ENCODE measurements at places on chromosomes 4 and X. TPM values are rescaled to one million over a fixed set of nuclear protein-coding genes. Genes with fewer than 3 reads are reported as not detected.

Gene TLL1
- total RNA-seq: 1.0 TPM

GRCh38 chr4:143531380-143531779 lies 17.9 kb downstream of the SMARCA5 start:
- H3K27ac ChIP-seq: no peak overlapping the region
- no peak overlapping the region for H3K4me3 ChIP-seq
- peaks cover 16% of the 10 kb centered on the region for H3K4me1 ChIP-seq
- H3K36me3 ChIP-seq: peaks cover 97% of the 10 kb centered on the region
- DNase-seq: no peak

GRCh38 chr4:28890949-28891775 lies 1829.0 kb upstream of the PCDH7 start:
- DNase-seq: no peak
- no peak overlapping the region for H3K4me3 ChIP-seq
- H3K27me3 ChIP-seq: no peaks in the 10 kb centered on the region
- H3K36me3 ChIP-seq: no peaks in the 10 kb centered on the region

GRCh38 chr4:125323654-125324053 lies 8.9 kb downstream of the FAT4 start:
- no peak for DNase-seq
- no peaks in the 10 kb centered on the region for H3K27me3 ChIP-seq
- peak overlapping the region; percentile 53 for H3K4me3 ChIP-seq
- H3K27ac ChIP-seq: peak overlapping the region; percentile 63

- H3K4me3 ChIP-seq: no peak overlapping the region
- H3K36me3 ChIP-seq: peaks cover 4% of the 10 kb centered on the region
- H3K27me3 ChIP-seq: no peaks in the 10 kb centered on the region
- no peak for DNase-seq
- no peaks in the 10 kb centered on the region for H3K4me1 ChIP-seq
Observed at GRCh38 chr4:150886597-150886996, 128.5 kb downstream of the LRBA start.

Gene CLIC2
- total RNA-seq: 11.7 TPM

DNA sequence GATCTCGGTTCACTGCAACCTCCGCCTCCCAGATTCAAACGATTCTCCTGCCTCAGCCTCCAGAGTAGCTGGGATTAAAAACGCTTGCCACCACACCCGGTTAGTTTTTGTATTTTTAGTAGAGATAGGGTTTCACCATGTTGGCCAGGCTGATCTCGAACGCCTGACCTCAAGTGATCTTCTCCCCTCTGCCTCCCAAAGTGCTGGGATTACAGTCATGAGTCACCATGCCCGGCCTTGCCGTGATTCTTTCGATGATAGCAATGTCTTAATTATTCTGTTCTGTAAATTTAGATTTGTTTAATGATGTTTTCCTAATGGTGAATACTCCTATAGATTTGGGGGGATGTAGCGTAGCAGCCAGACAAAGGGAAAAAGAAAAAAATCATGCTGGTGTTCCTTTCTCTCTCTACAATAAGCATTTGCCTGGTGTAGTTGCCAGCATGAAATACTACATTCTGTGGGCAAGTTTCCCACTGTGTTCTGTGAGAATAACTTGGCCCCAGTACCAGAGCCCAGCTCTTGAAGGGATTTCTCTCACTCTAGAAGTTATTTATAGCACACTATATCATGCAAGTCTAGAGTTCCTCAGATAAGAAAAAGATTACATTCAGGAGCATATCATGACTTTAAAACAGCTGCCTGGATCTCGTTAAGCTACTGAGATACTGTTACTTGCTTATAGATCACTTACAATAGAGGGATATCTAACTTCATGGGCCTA lies 15.4 kb downstream of the NIPAL1 start:
- no peak for DNase-seq
- H3K4me3 ChIP-seq: no peak overlapping the region
- H3K27me3 ChIP-seq: no peaks in the 10 kb centered on the region
- H3K4me1 ChIP-seq: peaks cover 12% of the 10 kb centered on the region

Gene ARL9
- total RNA-seq: not detected

DNA sequence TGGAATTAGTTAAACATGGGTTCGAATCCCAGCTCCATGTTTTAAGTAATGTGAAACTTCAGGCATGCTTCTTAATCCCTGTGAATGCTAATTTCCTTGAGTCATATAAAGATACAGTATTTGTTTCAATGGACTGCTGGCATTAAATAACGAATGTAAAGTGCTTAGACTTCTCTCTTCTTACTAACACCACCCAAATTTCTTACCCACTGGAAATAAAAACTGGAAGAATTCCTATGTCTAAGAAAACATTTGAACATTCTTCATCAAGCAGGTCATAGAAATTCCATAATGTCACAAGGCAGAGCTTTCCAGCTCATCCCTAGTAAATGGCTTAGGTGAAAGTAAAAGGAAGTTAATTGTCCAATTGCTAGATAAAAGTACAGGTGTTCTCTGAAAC lies 172.5 kb downstream of the ANK2 start:
- H3K27ac ChIP-seq: no peak overlapping the region
- no peaks in the 10 kb centered on the region for H3K27me3 ChIP-seq
- DNase-seq: no peak
- H3K36me3 ChIP-seq: no peaks in the 10 kb centered on the region

Gene RGN
- 18.8 TPM for total RNA-seq

Gene SH3TC1
- 13.6 TPM for total RNA-seq

GRCh38 chr4:36900446-36900987 lies 344.0 kb upstream of the NWD2 start:
- DNase-seq: no peak
- no peak overlapping the region for H3K4me3 ChIP-seq
- no peak overlapping the region for H3K27ac ChIP-seq
- H3K27me3 ChIP-seq: no peaks in the 10 kb centered on the region

Gene ANK2
- total RNA-seq: 267 TPM

Gene UGT2A3
- total RNA-seq: not detected

DNA sequence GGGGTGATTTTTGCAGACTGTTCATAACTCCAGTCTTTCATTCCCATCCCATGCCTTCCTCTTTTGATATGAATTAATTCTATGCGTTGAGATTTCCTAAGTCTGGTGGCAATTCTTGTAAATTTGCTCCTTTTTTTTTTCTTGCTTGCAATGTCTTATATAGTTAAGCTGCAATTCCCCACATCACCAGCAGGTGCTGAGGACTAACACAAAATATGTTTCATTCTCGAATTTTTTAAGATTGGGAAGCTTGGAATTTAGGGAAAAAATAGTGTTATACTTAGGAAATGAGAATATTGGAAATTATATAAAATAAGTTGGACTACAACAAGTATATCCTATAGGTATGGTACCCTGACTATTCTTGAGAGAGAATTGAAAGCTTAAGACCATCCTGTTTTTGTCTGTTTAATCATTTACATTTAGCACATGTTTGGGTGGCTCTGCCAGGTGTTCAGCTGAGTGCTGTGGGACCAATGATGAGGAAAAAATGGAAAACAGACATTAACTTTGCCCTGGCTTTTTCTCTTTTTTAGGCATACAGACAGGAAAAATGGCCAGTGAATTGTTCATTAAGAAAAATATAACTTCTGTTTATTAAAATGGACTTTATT lies 30.2 kb downstream of the AFF2 start:
- no peak for DNase-seq
- no peak overlapping the region for H3K4me3 ChIP-seq
- no peak overlapping the region for H3K27ac ChIP-seq
- no peaks in the 10 kb centered on the region for H3K4me1 ChIP-seq
- no peaks in the 10 kb centered on the region for H3K27me3 ChIP-seq
- H3K36me3 ChIP-seq: no peaks in the 10 kb centered on the region

Gene SAGE1
- total RNA-seq: not detected

- H3K27ac ChIP-seq: no peak overlapping the region
- H3K4me3 ChIP-seq: no peak overlapping the region
- H3K4me1 ChIP-seq: no peaks in the 10 kb centered on the region
- no peaks in the 10 kb centered on the region for H3K27me3 ChIP-seq
- DNase-seq: no peak
- H3K36me3 ChIP-seq: no peaks in the 10 kb centered on the region
Observed at GRCh38 chrX:72052415-72053090, 79.2 kb downstream of the RTL5 start.

- H3K36me3 ChIP-seq: peaks cover 35% of the 10 kb centered on the region
- no peak overlapping the region for H3K27ac ChIP-seq
- no peak overlapping the region for H3K4me3 ChIP-seq
- DNase-seq: no peak
- H3K4me1 ChIP-seq: no peaks in the 10 kb centered on the region
Observed at GRCh38 chr4:152910521-152910920, 25.6 kb upstream of the FHDC1 start.

GRCh38 chr4:176569301-176569700 lies 223.4 kb downstream of the VEGFC start:
- no peak overlapping the region for H3K27ac ChIP-seq
- no peak for DNase-seq
- no peaks in the 10 kb centered on the region for H3K4me1 ChIP-seq
- no peaks in the 10 kb centered on the region for H3K27me3 ChIP-seq
- no peak overlapping the region for H3K4me3 ChIP-seq

GRCh38 chrX:17052793-17053192 lies 106.3 kb downstream of the REPS2 start:
- no peak for DNase-seq
- H3K27me3 ChIP-seq: no peaks in the 10 kb centered on the region
- no peaks in the 10 kb centered on the region for H3K36me3 ChIP-seq
- no peaks in the 10 kb centered on the region for H3K4me1 ChIP-seq

Gene LDOC1
- 2.9 TPM for total RNA-seq

DNA sequence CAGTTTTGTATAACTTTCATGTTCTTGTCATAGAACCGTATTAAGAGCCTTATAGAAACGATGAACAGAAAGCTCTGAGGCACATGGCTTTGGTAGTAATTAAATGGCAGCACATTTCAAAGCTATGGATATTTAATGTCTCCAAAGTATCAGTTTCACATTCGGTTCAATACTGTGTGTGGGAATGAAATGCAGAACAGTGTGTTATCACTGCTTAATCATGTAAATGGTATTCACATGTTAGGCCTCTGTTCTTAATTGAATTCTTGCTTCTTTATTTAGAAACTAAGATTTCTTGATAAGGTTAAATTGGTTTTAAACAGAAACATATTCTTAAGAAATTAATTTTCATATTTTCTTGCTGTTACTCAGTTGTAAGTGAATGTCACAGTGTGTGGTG lies 701.0 kb upstream of the PITX2 start:
- H3K4me1 ChIP-seq: no peaks in the 10 kb centered on the region
- no peak for DNase-seq
- H3K27ac ChIP-seq: no peak overlapping the region
- no peak overlapping the region for H3K4me3 ChIP-seq

GRCh38 chr4:157787618-157788017 lies 385.2 kb downstream of the GASK1B start:
- no peaks in the 10 kb centered on the region for H3K27me3 ChIP-seq
- no peaks in the 10 kb centered on the region for H3K4me1 ChIP-seq
- no peak for DNase-seq
- H3K27ac ChIP-seq: no peak overlapping the region
- H3K4me3 ChIP-seq: no peak overlapping the region

GRCh38 chr4:5656415-5656814 lies 51.9 kb downstream of the EVC2 start:
- H3K4me1 ChIP-seq: no peaks in the 10 kb centered on the region
- H3K4me3 ChIP-seq: no peak overlapping the region
- no peak overlapping the region for H3K27ac ChIP-seq
- H3K27me3 ChIP-seq: no peaks in the 10 kb centered on the region

Gene FAM53A
- 0.71 TPM for total RNA-seq

Gene AVPR2
- 3.1 TPM for total RNA-seq

Measured in left ventricle myocardium inferior (tissue), 1 donor.